ENCODE measurements at places on chromosomes 6 and 20. TPM values are rescaled to one million over a fixed set of nuclear protein-coding genes. Genes with fewer than 3 reads are reported as not detected.
A peak's percentile ranks its signal among the peaks of the same experiment; 100 is the strongest.

GRCh38 chr20:62984666-62985443, 21.9 kb downstream of the BHLHE23 start:
- H3K4me3 ChIP-seq = no peak overlapping the region
- peaks cover 24% of the 10 kb centered on the region for H3K4me1 ChIP-seq
- peaks cover 16% of the 10 kb centered on the region for H3K27me3 ChIP-seq
- no peak for DNase-seq

GRCh38 chr20:36975099-36975818, 23.8 kb upstream of the SAMHD1 start:
- peak overlapping the region; percentile 19 for H3K27ac ChIP-seq
- no peaks in the 10 kb centered on the region for H3K36me3 ChIP-seq
- DNase-seq = peak; percentile 71
- peaks cover 37% of the 10 kb centered on the region for H3K4me1 ChIP-seq
- no peak overlapping the region for H3K4me3 ChIP-seq

DNA sequence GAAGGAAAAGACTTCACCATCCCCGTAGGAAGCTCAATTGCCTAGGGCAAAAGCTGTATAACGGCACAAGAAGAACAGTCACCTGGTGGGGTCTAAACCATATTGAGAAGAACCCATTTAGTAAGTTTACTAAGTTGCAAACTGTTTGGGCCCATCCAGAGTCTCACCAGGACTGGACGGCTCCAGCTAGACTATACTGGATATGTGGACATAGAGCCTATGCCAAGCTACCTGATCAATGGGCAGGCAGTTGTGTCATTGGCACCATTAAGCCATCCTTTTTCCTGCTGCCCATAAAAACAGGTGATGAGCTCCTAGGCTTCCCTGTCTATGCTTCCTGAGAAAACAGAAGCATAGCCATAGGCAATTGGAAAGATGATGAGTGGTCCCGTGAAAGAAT, 293.9 kb downstream of the RNGTT start:
- no peak overlapping the region for H3K4me3 ChIP-seq
- no peak for DNase-seq
- H3K4me1 ChIP-seq = no peaks in the 10 kb centered on the region
- no peak overlapping the region for H3K27ac ChIP-seq
- H3K27me3 ChIP-seq = no peaks in the 10 kb centered on the region

DNA sequence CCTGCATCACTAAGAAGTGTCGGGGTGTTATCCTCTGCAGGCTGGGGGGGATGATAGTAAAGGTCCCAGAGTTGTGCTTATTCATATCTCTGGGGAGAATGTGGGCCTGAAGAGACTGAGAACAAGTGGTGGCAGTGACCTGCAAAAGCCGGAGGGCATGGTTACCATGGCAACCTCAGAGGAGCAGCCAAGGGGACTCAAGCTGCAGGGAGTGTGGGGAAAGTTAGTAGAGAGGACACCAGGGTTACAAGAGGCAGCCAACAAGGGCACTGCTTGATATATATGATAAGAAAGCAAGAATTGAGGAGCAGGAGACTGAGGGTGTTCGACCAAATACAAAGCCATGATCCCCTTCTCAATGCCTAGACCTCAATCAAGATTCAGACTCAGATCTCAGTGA, 46.1 kb downstream of the HLA-F start:
- H3K4me3 ChIP-seq = no peak overlapping the region
- peaks cover 7% of the 10 kb centered on the region for H3K27me3 ChIP-seq
- DNase-seq = no peak
- H3K36me3 ChIP-seq = no peaks in the 10 kb centered on the region
- peaks cover 2% of the 10 kb centered on the region for H3K4me1 ChIP-seq
- no peak overlapping the region for H3K27ac ChIP-seq

DNA sequence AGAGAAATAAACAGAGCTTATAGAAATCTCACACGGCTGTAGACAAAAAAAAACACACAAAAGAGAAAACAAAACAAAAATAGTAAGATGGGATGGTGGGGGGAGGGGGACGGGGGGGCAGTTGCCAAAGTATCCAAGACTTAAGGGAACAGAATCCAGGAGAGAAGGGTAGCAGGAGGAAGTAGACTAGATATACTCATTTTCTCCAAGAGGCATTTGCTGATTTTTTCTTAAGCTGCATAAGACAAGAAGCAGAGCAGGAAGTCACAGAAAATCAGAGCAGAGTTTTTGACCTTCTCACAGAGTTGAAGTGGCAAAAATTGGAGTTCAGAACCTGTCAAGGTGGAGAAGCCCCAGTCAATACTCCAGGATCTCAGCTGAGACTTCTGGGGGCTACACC, 237.7 kb downstream of the HIVEP2 start:
- no peaks in the 10 kb centered on the region for H3K27me3 ChIP-seq
- peaks cover 9% of the 10 kb centered on the region for H3K4me1 ChIP-seq
- DNase-seq = no peak

GRCh38 chr20:54133434-54134427, 40.1 kb downstream of the CYP24A1 start:
- H3K36me3 ChIP-seq = no peaks in the 10 kb centered on the region
- H3K4me1 ChIP-seq = no peaks in the 10 kb centered on the region
- H3K4me3 ChIP-seq = no peak overlapping the region
- H3K27ac ChIP-seq = no peak overlapping the region

CYP39A1 gene
- total RNA-seq = not detected
